Fibroblast of the aortic adventitia (primary cell): ENCODE measurements at places on chromosomes 4 and X. TPM values are rescaled to one million over a fixed set of nuclear protein-coding genes. Genes with fewer than 3 reads are reported as not detected.

The GABRQ gene
- total RNA-seq = not detected in 2 replicates

The CT55 gene
- total RNA-seq = not detected in 2 replicates

The MID1 gene
- total RNA-seq = 18.0 and 20.4 TPM in 2 replicates

The CYP4V2 gene
- total RNA-seq = 40.4 and 76.0 TPM in 2 replicates

The RNF175 gene
- total RNA-seq = not detected in 2 replicates

The TCEAL6 gene
- total RNA-seq = not detected in 2 replicates

The UGT8 gene
- 0.27 and 0.33 TPM in 2 replicates for total RNA-seq

The MAGEA10 gene
- total RNA-seq = not detected in 2 replicates

The APLN gene
- total RNA-seq = 0.54 and 3.8 TPM in 2 replicates

The CENPVL2 gene
- total RNA-seq = 0.41 TPM in 1 of 2 replicates, not detected in the other

The NHS gene
- 1.6 and 11.6 TPM in 2 replicates for total RNA-seq

The NR3C2 gene
- total RNA-seq = 2.4 and 4.7 TPM in 2 replicates

The HSFX3 gene
- total RNA-seq = not detected in 2 replicates

The SPATA18 gene
- 21.7 and 22.3 TPM in 2 replicates for total RNA-seq

The APELA gene
- total RNA-seq = not detected in 2 replicates

The CC2D2A gene
- 41.0 and 52.9 TPM in 2 replicates for total RNA-seq

The DKK2 gene
- 0.27 and 0.82 TPM in 2 replicates for total RNA-seq
